ENCODE measurements at places on chromosomes 2 and 18.

DNA sequence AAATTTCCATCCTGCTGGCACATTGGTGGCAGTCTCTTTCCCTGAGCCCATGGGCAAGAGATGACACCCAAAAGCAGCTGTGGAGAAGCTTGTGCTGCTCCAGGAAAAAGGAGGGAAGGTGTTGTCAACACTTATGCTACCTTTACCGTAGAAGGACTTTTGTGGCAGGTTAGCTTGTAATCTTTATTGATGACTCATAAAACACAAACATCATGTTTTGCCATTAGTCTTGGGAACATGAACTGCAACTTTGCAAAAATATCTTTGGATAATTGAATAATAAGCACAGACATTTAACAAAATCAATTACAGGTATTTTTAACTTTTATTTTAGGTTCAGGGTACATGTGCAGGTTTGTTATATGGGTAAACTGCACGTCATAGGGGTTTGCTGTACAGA is 33.4 kb downstream of the DRC1 start:
- DNase-seq: no peak

DNA sequence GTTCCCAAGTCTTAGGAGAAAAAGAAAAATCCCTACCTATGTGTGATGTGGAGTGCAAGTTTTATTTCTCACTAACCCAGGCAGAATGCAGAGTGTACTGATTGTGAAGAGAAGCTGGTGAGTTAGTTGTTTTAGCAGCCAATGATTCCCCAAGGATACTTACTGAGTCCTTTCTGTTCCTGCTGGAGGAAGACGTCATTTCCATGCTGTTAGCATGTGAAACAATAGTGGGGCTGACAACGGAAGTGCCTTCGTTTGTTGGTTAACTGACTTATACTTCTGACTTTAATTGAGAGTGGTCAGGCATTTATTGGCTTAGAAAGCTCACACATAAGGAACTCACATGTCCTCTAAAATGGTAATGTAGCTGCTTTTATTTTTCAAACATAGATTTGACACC is 180.6 kb downstream of the MC4R start:
- DNase-seq: no peak

- DNase-seq: no peak
Measured at GRCh38 chr2:59959944-59960343, 593.5 kb downstream of the BCL11A start.

GRCh38 chr18:23265682-23266399 is 130.6 kb downstream of the CABLES1 start:
- no peak for DNase-seq

GRCh38 chr2:16034975-16035746 is 94.8 kb downstream of the MYCN start:
- no peak for DNase-seq

GRCh38 chr2:8169443-8169842 is 512.4 kb upstream of the ID2 start:
- no peak for DNase-seq

DNA sequence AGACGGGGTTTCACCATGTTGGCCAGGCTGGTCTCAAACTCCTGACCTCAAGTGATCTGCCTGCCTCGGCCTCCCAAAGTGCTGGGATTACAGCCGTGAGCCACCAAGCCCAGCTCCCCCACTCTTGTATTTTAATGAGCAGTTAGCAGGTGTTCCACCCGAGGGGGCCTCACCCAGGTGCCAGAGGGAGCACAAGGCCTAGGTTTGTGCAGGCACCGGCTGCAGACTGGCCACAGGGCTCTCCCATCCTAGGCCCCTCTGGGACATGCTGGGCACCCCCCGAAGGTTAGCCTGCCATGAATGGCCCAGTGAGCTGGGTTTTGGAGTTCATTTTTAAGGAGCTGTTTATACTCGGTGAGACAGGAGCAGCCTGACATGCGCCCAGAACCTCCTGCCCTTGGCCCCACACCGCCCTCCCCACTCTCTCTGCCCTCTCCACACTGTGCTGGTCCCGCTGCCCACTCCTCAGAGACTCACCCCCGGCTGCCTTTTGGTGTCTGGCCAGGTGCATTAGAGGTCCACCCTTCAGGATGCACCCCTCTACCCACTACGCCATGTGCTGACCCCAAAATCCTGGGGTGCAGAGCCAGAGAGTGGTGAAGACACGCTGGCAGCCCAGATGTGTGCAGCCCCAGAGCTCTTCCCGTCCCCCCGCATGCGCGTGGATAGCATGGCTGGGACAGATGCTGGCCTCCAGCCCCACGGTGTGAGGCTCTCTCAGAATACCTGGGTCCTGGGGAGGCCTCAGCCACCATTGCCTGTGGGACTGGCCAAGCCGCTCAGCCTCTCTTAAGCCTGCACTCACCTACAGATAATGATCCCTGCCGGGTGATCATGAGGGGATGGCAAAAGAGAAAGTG is 11.2 kb upstream of the KLF11 start:
- no peak for DNase-seq

DNA sequence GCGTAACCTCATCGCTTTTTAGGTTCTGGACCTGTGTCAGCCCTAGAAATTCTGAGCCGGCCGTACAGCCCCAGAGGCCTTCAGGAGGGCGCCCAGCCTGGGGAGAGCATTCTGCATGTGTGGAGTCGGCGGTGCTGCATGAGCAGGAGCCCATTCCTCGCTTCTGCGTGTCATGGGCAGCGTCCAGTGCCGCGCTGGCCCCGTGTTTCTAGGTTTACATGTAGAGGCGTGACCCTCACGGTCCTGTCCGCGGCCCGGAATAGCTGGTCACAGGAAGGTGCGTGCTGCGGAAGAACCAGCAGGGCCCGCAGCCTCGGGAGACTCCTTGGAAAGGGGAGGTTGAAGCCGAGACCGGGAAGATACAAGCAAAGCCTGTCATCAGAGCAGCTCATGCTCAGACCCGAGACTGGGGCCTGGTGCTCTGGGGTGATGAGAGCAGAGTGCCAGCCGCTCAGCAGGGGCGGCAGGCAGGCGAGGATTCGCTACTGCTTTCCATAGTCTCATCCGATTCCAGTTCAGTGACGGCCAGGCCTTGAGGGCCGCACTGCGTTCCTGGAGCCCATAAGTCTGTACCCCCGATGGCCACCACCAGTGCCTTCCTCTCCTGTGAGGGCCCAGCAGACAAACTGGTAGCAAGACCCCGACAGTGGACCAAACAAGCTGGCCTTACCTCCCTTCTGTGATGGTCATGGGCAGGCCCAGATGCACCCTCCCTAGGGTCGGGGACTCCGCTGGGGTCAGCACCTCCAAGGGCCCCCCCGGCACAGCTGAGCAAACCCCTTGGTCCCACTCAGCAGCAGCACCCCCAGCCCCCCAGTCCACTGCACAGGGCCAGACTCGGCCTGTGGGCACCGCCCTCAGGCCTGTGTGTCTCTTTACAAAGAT is 15.6 kb upstream of the NFATC1 start:
- no peak for DNase-seq

- DNase-seq: no peak
Measured at GRCh38 chr2:149012545-149012944, 26.0 kb upstream of the LYPD6B start.

DNA sequence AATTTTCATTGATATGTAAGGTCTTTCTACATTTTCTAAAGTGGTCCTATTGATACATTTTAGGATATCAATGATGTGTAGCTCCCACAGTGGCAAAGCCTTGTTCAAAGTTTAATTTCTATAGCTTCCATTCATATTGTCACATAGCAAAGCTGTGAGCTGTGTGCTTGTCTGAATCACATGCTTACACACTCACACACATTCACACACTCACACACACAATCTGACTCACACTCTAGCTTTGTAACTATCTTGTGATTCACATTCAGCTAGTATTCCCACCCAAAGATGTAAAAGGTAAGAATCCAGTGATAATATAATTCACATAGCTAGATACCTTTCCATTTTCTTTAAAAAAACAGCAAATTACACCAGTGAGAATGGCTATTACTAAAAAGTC is 58.7 kb downstream of the MAPRE2 start:
- no peak for DNase-seq

GRCh38 chr2:42921147-42921520 is 128.8 kb upstream of the HAAO start:
- DNase-seq: no peak

Data from hippocampal formation (tissue), 2 donors.